AG10803 (cell line): ENCODE measurements at places on chromosomes 6 and 20.

- no peak for DNase-seq
Observed at GRCh38 chr20:53875452-53875851, 194.9 kb downstream of the BCAS1 start.

DNA sequence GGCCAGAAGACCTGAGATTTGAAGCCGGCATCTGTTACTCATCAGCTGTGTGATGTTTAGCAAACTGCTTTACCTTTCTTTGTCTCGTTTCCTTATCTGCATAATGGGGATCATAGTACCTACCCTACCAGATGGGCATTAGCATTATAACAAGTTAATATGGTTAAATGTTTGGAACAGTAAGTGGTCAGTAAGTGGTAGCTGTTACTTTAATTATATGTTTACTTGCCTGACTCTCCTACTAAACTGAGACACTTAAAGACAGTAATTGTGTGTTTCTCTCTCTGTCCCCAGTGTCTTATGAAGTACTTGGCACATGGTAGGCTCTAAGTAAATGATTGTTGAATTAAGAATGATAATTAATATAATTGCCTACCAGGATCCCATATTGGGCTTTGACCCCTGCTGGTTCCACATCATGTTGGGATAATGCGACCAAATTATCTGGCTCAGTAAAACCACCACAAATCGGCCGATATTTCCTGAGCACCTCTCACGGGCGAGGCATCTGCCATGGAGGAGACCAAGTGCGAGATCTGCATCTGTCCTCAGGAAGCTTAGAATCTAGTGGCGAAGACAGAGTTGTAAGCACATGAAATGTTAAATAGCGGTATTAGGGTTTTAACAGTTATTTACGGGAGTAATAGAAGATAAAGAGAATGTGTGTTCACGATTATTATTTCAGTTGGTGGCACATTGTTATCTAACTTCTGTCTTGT, 31.4 kb downstream of the PTK7 start:
- DNase-seq: no peak

DNA sequence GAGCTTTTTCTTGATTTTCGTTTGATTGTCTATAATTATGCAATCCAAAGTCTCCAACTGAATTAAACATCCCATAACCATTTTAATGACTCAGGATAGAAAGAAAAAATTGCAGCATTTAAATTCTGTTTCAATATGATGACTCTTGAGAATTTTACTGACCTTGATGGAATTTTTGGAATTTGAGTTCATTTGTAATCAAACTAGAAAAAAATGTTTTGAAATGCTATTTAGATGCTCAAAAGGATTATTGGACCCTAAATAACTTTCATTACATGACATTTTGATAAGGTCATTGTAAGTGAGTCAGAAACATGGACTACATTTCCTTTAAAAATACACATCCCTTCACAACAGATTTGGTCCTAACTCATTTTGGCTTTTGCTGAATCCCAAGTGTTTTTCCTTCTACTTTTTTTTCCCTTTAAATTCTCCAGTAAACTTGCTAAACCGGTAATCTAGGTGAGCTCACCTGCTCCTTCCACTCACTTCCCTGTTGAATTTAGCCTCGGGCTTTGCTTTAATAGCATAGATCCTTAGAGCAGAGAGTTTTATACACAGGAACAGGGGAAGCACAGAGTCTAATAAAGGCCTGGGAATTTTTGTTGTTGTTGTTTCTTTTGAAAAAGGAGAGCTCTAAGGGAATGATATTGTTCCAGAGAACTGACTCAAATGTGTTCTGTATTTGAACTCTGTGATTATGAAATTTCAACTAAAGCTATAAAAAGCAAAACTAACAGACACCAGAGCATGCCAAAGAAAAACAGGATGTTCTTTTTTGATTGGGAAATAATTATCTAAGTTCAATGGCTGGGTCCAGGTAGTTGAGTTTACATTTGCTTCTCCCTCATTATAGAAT, 1088.2 kb upstream of the CITED2 start:
- peak; percentile 90 for DNase-seq

DNA sequence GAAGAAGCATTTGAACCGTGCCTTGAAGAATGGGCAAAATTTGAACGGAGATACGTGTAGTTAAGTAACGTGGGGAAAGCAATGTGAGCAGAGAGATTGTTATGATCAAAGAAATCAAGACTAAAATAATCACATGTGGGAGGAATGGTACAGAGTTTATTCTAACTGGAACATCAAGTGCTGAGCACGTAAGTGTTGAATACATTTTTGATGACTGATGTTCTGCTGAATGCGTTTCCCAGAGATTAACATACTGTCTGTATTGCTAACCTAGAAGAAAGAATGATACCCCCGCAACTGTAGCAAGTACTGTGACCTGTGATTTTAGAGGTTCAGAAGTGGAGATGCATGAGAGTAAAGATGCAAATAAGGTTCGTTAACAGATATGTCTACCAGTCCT, 146.9 kb upstream of the EPHA7 start:
- no peak for DNase-seq

GRCh38 chr6:66159937-66160336, 452.9 kb upstream of the EYS start:
- DNase-seq: no peak

GRCh38 chr6:3323696-3324261, 65.0 kb downstream of the PSMG4 start:
- DNase-seq: no peak

DNA sequence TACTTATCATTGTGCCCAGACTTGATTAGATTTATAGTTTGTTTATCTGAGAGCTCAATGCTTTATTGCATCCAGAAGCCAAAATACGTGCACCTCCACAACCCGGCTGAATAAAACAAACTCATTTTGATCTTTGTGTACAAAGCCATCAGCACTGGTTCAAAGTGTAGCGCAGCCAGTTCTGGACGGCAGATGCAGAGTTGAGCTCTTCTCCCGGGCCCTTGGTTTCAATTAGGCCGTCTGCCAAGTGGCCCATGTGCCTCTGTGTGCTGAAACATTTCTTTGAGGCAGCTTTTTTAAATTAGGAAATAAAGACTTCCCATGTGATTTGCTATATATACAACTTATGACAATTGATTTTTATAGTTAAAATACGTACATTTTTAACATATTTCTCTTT, 96.2 kb upstream of the RSPO3 start:
- DNase-seq: peak; percentile 75

DNA sequence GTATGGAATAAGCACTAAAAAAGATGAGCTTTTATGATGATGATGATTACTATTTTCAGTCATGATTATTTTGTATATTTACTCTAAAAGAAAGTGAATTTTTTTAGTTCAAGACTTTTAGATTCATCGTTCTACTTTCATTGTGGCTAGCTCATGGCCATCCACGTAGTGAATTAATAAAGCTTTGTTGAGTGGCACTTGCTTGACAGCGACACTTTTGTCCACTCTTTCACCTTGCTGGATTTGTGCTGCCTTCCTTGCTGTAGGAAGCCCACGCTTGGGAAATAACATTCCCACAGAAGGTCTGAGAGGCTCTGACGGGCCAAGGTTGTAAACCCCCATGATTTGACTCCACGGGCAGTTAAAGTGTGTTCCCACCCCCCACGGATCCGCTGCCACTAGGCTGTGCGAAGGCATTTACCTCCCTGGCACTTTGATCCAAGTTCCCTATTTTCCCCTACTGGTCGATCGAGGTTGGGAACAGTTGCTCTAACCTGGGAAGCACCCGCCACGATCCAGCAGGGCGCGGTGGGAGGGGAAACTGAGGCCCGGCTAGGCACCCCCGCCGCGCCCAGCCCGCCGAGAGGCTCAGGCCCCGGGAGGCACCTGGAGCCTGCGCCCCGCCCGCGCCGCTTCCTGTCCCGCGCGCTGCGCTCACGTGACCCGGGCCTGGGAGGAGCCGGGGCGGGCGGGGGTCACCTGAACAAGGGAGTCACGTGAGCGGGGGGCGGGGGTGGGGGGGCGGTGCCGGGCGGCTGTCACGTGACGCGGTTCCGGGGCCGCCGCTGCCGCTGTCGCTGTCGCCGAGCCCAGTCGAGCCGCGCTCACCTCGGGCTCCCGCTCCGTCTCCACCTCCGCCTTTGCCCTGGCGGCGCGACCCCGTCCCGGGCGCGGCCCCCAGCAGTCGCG, at the start of gene IGF2R:
Gene IGF2R, plus strand, starts transcription at position 788 of the 909 bp plus-strand sequence. CDS start 165 bp downstream, outside the sequence.
- DNase-seq: peak; percentile 82

DNA sequence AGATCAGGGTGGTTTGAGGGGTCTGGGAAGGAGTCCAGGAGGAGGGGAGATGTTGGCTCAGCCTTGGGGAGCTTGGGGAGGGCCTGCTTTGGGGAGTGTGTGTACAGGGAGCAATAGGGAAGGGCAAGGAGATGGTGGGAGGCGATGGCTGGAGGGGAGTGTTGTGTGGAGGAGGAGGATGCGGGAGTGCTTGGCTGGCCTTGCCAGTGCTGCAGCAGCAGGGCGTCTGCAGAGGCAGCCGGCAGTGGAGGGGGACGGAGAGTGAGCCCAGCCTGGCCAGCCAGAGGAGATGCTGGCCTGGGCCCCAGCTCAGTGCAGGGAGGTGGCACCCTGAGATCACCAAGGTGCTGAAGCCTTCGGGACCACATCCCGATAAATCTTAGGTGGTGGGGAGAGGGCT, 3.9 kb downstream of the IP6K3 start:
- no peak for DNase-seq
